Hematopoietic multipotent progenitor cell (in vitro differentiated cells): ENCODE measurements at places on chromosomes 1 and 21. TPM values are rescaled to one million over a fixed set of nuclear protein-coding genes. Genes with fewer than 3 reads are reported as not detected.

DNA sequence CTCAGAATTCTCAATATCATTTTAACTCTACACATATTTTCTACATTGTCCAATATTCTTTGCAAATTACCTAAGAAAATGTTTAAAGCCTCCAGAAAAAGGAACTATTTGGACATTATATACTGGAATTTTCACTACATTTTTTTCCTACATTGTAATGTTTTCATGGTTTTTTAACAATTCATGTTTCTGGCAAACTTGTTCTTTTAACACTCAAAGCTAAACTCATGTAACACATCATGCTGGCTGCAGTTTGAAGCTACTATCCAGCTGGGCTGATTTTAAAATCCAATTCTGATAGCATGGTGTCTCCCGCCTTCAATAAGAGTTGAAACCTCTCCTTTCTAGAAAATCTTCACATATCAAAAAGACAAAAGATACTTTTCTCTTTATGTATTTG lies 52.0 kb downstream of the TGFBR3 start:
- DNase-seq: no peak

The PAQR6 gene
- total RNA-seq: 2.2 TPM

The A3GALT2 gene
- total RNA-seq: not detected

DNA sequence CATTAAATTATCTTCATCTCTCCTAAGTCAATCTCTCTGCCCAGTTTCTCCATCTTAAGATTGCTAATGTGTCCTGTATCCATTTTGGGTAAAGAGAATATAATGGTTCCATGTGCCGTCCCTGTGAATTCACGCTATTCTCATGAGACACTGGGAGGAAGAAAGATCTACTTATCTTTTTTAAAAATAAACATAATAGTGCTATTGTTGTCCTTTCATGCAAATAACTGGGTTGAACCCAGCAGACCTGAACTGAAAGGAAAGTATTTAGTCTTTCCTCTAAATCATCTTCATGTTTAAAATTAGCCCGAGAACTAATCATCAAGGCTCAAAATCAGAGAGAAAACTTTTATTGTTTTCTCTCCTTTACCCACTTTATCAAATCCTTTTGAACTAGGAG lies 22.4 kb downstream of the SLAMF1 start:
- DNase-seq: no peak

The PDZK1IP1 gene
- 1.9 TPM for total RNA-seq

The TCHHL1 gene
- total RNA-seq: not detected

- DNase-seq: no peak
Measured at GRCh38 chr1:233183226-233184020, 112.1 kb downstream of the PCNX2 start.

The CITED4 gene
- 4.6 TPM for total RNA-seq

GRCh38 chr21:39720126-39720778 lies 24.7 kb upstream of the IGSF5 start:
- DNase-seq: no peak

The PLPPR4 gene
- not detected for total RNA-seq

The TMEM9 gene
- 70.3 TPM for total RNA-seq
